ENCODE measurements at places on chromosomes 13 and 19.
A peak's percentile ranks its signal among the peaks of the same experiment; 100 is the strongest.

DNA sequence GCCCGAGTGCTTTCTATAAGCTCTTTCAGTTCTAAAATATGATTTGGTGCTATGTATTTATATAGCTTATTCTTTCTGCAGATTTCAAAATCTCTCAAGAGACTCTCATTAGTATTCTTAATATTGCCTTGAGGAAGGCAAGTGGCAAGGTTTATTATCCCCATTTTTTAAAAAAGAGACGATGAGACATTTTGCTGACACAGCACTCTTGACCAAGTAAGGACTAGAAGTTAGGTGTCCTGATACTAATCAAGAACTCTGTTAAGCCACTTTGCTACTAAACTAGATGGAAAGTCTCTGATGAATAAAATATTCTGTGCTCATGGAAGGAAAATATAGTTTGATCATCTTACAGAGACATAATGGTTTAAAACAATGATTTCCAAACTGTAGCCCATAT, 164.7 kb downstream of the MZT1 start:
- no peak for DNase-seq

- no peak for DNase-seq
These were observed 40.0 kb downstream of the IRS2 start for GRCh38 chr13:109746364-109746763.

DNA sequence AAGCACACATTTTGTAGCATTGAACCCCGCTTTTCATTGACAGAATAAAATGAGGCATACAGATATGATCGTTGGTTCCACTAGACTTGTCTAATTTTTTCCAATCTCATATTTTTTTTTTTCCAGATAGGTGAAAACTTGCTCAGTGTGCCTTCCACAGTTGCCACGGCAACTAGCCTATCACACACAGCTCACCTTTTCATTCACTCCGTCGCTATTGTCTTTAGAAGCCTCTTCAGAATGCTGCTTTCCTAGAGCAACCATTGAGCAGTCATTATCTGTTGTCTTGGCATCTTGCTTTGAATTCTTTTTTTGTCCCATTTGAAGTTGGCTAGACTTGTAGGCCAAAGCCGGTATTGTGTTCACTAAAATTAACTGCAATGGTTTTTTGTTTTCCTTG, 37.7 kb upstream of the ESD start:
- no peak for DNase-seq

- DNase-seq = no peak
These were observed 256.9 kb downstream of the TEX29 start for GRCh38 chr13:111577208-111577828.

DNA sequence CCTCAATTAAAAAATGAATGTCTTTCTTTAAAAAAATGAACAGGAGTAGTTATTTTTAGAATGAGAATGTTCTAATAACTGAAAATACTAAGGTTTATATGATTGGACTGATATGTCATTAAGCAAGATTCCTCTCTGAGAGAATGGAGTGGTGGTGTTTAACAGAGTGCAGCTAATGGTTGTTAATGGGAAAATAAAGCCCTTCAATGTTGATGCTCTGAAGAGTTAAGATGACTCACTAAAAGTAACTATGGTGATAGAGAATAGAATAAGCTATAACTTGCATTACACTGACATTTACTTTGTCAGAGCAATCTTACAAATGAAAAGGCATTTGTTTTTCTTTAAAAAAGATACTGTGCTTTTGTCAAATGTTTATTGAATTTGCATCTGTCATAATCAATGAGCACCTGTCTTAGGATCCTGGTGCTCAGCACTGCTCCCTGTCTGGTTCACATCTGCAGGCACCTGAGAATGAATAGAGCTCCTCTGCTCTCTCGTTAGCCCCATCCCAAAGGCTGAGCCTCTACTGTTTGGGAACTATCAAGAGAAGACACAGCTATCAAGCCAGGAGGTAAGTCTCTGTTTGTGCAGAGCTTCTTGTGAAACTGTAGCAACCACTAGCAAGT, 15.1 kb downstream of the PABPC3 start:
- no peak for DNase-seq

GRCh38 chr19:46732966-46733689, 12.7 kb upstream of the FKRP start:
- DNase-seq = peak; percentile 92

GRCh38 chr19:10854350-10855089, 6.3 kb downstream of the C19orf38 start:
- peak; percentile 43 for DNase-seq

DNA sequence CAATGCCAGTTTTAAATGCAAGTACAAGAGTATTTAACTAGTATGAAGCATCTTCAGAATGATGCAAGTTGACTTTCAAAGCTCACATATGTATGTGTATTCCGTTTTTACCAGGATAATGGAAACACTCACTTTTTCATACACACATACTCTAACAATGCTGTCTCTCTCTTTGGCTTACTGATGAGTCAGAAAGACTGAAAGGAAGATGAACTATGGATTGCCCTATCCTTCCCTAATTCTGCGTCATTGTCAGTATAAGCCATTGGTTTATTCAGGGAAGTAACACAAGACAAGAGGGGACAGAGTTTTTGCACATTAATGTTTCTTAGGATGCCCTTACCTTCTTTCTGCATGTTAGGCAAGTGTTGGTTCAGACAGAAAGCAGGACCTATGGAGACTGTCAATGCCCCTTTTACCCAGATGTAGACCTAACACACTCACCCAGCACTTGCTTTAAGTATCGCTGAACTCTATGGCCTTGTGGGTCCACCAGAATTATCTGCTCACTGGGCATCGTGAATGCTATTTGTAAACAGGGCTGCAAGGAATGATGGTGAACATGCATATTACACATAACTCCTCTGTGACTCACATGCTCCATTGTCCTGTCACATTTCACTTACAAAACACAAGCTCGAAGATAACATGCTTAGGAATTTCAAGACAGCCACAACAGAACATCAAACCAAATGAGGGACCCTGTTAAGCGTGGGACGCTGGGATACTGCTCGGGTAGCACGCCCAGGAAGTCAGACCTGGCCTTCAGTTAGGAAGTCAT, 10.0 kb upstream of the OXGR1 start:
- peak; percentile 72 for DNase-seq

GRCh38 chr13:45474584-45475454, 10.1 kb downstream of the COG3 start:
- no peak for DNase-seq

DNA sequence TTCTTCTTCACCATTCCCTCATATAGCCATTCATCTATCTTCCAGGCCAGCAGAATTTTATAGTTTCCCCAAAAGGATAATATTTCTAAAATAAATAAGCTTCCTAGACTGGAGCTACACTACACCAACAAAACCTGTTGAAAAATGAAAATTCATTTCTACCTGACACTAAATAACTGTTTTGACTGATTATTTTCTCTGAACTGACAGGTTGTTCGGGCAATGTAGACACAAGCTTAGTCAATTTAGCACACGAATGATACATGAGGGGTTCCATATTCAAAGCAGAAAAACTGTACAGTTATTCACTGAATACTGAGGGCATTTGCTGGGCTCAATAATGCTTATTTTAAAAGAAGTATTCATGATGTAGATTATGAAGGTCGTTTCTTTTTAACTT, 589.7 kb downstream of the LIG4 start:
- DNase-seq = no peak

DNA sequence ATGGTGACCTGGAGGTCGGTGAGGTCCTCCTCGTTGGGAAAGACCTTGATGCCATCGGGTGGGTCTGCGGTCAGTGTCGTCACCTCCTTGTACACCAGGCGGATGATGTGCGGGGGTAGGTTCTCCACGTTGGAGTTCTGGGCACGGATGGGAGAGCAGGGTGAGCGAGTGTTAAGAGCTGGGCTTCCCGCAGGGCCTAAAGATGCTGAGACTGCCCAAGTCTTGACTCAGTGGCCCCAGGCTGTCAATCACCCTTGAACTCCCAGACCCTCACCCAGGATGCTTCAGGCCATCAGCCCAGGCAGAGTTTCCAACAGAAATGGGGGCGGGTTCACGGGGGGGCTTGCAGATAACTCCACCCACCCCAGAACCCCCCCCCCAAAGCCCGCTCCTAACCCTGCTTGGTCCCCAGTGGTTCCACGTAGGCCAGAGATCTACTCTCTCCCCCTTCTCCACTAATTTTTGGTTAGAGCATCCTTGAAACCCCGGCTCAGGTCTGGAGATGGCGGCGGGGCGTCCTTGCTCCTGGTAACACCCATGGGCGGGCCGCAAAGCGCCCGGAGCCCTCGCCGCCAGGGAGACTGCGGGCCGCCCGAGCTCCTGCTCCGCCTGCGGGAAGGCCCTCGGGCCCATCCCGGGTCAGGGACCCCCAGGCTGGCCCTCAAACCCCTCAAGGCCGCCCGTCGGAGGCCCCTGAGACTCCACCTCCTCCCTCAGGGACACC, 600 bp downstream of the UBE2S start:
- DNase-seq = peak; percentile 50

- DNase-seq = no peak
These were observed 282.0 kb downstream of the DNAJC15 start for GRCh38 chr13:43305416-43305815.

DNA sequence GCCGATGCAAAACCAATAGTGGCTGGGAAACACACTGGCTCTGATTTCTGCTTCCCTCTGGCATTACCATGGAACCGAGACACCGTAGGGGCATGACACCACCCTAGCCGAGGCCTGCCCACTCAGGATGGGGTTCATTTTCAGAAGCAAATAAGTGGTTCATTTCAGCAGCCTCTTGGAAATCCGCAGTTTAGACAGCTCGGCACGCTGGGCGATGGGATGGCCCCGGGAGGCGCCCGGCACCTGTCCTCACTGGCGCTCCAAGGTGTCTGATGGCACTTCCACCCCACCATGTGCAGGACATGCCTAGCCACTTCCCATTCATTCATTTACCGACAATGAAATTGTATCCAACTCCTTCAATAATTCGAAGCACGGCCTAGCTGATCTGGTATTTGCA, 33.8 kb downstream of the KLF2 start:
- no peak for DNase-seq

GRCh38 chr13:22837980-22838647, 342.7 kb upstream of the SGCG start:
- DNase-seq = no peak

DNA sequence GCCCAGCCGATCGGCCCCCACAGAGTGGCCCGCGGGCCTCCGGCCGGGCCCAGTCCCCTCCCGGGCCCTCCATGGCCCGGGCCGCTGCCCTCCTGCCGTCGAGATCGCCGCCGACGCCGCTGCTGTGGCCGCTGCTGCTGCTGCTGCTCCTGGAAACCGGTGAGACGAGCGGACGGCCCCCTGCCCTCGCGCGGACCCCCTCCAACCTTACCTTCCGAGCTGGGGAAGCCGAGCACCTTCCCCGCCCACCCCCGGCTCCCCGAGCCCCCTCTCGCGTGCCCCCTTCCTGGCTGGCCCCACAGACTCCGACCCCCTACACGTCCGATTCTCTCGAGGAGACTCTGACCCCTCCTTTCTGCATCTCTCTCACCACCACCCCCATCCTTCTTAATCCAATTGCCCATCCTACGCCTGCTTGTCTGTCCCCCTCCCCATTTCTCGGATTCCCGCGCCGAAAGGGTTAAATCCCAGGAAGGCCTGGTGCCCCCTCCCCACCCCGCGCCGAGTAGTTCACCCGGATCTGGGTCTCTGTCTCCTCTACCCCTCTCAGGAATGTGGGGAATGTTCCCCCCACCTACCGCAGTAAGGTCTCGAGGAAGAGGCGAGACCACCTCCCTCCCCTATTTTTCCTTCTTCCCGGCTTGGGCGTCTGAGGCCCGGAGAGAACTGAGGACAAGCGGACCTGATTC, 502 bp downstream of the NECTIN2 start:
- no peak for DNase-seq

GRCh38 chr13:105389373-105389772, 1146.1 kb downstream of the EFNB2 start:
- no peak for DNase-seq

- no peak for DNase-seq
These were observed 6.9 kb upstream of the OVOL3 start for GRCh38 chr19:36103842-36104552.

DNA sequence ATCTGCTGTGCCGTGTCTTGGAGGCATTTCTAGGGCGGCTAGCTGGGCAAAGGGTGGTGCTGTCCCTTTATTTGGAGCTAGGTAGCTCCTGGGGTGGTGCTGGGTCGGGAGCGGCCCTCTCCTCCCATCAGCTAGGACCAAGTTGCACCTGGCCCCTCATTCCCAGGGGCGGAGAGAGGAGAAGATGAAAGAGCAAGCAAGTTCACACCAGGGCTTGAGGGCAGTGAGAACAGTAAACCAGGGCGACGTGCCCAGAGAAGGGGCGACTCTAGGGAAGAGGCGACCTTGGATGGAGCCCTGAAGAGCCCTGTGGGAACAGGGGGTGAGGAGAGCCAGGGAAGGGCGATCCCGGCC, 17.0 kb upstream of the KCNN1 start:
- DNase-seq = no peak

DNA sequence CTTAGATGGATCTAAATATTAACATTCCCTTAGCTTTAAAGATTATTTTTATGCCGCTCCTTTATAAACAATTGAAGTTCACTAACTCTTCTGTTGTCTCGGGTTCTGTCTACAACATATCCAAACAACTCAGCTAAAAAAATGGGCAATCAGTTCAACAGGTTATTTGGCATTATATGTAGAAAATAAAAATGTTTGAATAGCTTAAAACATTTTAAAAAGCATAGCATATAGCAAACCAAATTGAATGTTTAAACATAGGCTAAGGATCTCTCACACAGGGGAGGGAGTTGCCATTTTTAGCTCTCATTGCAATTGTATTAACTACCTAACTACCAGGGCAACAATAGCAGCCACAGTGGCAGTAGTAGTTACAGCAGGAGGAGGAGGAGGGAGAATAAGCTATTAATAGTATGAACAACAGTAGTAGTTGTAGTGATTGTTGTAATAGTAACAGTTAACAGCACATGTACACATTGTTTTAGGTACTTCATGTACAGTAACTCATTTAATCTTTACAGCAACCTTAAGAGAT, 404.2 kb downstream of the KCNRG start:
- no peak for DNase-seq

- DNase-seq = no peak
These were observed 5.2 kb downstream of the CPT1C start for GRCh38 chr19:49696115-49696514.

- DNase-seq = no peak
These were observed 322.3 kb downstream of the EFNB2 start for GRCh38 chr13:106213028-106213757.

- DNase-seq = no peak
These were observed 1060.4 kb downstream of the EFNB2 start for GRCh38 chr13:105474983-105475610.

DNA sequence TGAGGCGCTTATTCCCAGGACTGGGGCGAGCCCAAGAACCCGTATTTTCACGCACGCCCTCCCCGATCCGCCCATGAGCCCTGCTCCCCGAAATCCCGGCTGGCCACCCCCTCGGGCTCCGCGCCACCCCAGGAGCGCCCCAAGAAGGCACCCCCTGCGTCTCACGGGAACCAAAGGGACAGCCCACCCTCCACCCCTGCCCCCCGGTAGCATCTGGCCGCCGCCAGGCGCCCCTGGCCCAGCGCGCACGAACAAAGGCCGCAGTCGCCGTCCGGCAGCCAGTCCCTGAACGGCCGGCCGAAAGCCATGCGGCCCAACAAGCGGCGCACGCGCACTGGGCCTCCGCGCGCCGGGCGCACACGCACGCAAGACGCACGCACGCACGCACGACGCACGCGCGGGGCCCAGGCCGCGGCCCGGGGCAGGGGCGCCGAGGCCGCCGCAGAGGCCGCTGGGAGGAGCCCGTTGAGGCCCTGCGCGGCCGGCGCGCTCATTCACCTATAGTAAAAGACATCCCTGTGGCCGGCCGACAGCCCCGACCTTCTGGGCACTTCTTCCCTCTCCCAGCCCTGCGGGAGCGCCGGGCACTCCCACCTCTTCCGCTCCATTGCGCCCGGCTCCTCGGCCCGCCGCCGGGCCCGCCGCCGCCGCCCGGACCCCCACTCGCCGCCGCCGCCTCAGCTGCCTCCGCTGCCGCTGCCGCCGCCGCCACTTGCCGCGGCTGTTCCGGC, 476 bp downstream of the MBD3 start:
- DNase-seq = peak; percentile 97
